AG09309 (cell line): ENCODE measurements at places on chromosomes 6 and 20.

- DNase-seq = no peak
Observed at GRCh38 chr20:6341491-6341890, 218.7 kb upstream of the FERMT1 start.

GRCh38 chr6:87541744-87542143 is 48.0 kb downstream of the RARS2 start:
- DNase-seq = no peak

GRCh38 chr6:149563928-149564325 is 2.2 kb upstream of the GINM1 start:
- no peak for DNase-seq

DNA sequence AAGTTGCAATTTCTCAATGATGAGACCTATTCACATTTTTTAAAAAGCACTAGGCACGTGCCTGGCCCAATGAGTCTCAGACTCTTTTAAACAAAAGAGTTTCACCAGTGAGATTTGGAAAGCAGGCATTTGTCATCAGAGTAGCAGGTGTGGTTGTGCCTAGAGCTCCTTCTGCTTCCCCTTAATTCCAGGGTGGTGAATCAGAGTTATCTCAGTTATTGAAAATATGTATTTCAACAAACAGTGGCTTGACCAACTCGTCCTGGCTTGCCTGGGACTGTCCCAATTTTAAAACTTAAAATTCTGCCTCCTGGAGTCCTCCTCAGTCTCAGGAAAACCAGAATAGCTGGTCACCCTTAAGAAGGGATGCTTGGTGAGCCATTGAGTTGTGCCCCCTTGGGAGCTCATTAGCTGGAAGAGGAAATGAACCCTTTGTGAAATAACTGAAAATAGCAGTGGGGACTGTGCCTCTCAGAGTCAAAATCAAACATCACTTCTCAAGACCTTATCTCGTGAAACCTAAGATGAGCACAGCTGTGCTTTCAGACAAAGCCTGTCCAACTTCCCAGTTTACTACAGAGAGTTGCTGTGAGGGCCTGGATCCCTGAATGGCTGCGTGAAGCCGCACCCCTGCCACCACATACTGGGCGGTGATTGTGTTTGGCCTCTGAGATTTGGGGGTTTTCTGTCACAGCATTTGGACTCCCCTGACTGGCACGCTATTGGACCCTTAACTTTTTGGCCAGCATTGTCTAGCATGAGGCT is 116.3 kb downstream of the ANKRD60 start:
- no peak for DNase-seq

GRCh38 chr20:24991897-24992486 is 559 bp downstream of the APMAP start:
- no peak for DNase-seq

GRCh38 chr6:72649032-72649984 is 27.4 kb downstream of the KCNQ5 start:
- DNase-seq = peak; percentile 62

DNA sequence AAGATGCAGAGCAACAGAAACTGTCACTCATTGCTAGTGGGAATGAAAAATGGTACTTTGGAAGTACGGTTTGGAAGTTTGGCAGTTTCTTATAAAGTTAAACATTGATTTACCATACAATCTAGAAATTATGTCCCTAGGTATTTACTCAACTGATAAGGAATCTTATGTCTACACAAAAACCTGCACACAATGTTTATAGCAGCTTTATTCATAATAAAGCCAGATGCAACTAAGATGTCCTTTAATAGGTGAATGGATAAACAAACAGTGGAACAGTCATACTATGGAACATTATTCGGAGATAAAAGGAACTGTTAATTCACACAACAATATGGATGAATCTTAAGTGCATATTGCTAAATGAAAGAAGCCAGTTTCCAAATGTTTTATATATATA is 96.2 kb upstream of the SIRPA start:
- no peak for DNase-seq

- no peak for DNase-seq
Observed at GRCh38 chr6:90816764-90817163, 229.9 kb upstream of the MAP3K7 start.

DNA sequence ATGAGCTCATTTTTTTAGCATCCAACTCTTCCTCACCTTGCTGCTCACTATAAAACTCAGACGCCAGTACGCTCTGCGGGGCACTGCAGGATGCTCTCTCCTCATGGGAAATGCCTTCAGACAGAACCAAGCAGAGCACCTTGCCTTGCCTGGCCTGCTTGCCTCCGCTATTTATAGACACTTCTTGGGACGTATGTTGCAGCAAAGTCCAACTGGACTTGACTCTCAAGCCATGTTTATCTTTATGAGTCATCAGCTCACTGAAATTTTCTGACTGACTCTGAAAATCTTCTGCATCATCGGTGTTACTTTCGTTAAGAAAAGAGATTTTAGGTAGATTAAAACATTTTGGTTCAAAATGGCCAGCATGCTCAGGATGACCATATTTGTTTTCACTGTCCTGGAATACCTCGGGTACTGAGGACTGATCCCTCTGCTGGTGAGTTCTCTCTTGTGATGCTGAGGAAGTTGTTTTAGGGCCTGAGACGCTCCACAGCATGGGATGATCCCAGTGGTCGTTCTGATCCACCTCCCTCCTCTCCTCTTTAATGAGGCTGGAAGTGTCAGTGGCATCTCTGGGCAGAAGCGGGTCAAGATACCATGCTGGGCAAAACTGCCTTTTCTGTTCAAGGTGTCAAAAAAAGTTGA is 204.5 kb downstream of the KIF16B start:
- DNase-seq = peak; percentile 11

GRCh38 chr6:73942592-73943186 is 246.7 kb downstream of the CD109 start:
- DNase-seq = no peak

GRCh38 chr20:37230200-37230599 is 31.4 kb downstream of the GHRH start:
- no peak for DNase-seq

DNA sequence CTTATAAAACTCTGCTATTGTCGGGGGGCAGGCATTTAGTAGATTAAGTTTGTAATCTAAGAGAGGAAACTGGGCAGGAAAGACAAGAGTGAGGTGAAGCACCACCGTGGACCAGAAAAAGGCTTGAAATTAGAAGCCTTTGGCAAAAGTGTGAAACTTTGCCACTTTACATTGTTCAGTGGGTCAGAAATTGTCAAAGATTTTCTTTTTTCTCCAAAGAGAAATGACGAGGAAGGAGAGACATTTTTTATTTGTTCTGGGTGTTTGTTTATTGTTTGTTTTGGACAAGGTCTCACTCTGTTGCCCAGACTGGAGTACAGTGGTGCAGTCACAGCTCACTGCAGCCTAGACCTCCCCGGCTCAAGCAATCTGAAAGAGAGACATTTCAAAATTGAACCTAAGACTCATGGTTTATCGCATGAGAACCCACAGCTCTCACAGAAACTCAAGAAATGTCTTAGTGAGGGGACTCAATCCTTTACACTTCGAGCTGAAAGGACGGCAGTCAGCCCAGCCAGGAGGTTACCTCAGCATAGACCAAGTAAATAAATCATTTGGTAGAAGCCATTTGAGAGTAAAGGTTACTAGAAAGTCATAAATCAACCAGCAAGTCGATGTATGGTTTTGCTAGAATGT is 262.8 kb upstream of the TAB2 start:
- no peak for DNase-seq

- no peak for DNase-seq
Observed at GRCh38 chr6:29665942-29666825, 9.3 kb downstream of the MOG start.

DNA sequence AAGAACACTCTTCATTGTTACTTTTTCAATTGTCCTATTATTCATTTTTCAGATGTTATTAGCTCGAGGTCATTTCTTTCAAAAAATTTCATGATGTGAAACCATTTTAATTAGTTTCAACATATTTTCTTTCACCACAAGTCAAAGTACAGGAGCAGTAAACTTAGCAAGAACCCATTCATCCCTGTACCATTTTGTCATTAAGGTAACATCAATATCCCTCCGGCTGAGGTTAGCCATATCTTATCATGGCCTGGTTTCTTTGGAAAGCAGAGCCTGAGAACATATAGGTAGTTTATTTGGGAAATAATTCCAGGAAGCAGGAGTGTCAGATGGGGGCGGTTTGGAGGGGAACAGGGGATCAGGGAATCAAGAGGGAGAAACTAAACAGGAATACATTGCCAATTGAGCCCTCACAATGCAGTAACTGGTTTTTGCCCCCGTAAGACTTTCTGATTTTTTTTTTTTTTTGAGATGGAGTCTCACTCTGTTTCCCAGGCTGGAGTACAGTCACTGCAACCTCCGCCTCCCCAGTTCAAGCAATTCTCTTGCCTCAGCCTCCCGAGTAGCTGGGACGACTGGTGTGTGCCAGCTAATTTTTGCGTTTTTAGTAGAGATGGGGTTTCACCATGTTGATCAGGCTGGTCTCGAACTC is 83.7 kb downstream of the MKKS start:
- DNase-seq = no peak

DNA sequence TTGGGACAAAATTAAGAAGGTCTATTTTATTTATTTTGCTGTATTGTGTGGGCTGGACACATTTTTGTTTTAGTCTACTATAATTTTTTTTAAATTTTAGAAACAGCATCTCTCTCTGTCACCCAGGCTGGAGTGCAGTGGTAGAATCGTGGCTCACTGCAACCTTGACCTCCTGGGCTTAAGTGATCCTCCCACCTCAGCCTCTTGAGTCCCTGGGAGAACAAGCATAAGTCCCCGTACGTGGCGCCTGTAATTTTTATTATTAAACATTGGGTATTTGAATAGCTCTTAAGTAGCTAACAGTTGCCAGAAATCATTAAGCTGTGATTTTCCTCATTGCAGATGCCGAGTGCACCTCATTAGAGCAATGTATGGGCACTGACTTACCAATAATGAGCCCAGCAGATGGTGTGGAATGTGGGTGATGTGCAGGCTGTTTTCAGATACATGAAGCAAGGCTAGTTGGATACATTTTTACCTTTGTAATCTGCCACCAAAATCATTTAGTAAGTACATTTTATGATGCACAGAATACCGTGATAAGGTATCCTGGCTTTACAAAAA is 10.3 kb upstream of the MAS1 start:
- no peak for DNase-seq

DNA sequence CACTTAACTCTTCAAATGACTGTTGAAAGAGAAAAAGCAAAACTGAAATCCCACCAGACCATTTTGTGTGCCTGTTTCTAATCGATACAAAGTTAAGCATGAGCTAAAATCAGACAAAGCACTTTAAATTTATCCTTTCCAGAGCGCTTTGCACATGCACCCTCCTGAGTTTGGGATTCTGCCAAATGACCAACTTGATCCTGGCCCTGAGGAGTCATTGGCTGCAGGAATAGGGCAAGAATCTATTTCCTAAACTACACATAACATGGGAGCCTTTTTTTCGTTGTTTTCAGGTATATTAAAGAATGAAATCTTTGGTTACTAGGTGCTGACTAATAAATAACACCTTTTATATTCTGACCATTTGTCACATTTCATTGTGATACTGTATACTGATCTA is 23.8 kb upstream of the MTHFD1L start:
- DNase-seq = no peak

DNA sequence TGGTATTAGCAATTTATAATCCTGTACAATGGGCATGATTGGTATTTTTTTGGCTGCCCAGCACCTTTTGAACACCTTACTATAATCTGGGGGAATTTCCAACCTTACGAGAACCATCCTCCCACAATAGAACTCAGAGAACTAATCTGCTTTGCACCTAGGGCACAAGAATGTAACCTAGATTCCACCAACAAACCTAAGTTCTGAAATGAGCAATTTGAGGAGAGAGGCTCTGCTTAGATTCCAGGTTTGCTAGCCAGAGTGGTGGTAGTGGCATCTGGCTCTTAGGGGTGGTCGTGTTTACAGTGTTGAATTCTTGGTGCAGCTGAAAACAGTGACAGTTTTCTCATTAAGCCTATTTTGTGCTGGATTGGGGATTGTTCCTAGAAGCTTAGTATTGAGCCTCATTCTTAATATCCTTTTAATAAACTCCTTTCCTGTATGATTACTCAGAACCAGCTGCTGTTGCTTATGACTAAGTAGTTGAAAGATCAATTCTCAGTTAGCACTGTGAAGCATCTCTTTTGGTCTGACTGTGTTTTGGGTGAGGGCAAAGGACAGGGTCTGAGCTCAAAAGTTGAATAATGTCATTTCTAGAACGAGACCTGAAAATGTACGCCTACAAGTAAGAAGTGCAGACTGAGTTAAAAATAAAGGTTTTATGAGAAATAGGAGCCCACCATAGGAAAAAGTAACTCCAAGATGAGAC is 385.6 kb downstream of the CDKAL1 start:
- no peak for DNase-seq

GRCh38 chr6:83517500-83517899 is 5.2 kb downstream of the PRSS35 start:
- no peak for DNase-seq

DNA sequence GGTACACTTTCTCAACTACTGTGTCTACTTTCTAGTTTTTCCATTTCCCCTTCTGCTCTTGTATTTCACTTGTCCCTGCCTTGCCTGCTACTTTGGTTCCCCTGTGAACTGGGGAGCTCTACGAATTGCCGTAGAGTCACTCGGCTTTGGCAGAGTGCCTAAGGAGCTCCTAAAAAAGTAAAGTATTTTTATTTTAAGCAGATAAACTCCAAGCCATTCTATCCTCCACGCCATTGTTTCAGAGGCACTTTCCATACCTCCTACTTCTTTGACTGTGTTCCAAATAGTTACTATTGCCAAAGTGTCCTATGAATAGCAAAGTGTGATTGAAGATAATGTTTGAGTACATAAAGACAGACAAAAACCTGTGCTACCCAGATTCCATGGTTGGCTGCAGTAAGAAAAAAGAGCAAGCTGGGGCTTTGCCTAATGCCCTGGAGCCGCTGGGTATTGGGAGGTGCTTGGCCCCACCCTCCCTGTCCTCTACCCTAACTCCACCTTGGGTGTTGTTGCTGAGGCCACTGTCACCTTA is 5.1 kb upstream of the MBOAT1 start:
- no peak for DNase-seq

DNA sequence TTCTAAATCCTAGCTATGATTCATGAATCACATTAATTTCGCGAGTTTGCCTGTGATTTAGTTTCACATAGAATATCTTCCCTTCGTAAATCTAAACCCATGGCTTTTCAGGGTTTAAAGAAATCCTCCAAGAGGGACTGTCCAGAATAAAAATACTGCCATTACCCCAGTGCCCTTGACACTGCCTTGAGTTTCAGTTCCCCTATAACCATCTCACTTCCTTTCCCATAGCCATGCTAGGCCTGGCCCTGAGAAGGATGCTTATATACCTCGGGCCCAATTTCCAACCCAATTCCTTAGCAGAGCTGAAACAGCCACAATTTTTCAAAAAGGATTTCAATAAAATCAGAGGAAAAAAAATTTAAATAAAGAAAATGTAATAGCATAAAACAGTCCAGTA is 697.3 kb downstream of the FRK start:
- no peak for DNase-seq

GRCh38 chr6:16947375-16948015 is 154.4 kb upstream of the STMND1 start:
- DNase-seq = peak; percentile 100

DNA sequence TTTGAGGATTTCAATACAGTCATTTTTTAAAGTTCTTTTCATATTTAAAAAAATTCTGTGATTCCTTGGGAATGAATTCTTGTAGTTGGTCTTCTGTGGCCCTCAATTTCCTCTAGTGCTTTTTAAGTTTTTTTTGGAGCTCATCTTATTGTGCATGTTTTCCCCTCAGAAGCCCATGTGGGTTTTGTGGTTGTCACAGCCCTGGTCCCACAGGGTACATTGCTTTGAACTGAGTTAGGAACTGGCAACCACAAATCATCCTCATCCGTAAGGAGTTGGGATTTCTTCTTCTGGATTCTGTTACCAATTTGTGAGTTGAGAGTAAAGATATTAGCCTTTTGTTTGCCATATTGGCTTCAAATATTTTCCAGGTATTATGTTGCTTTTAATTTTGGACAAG is 89.9 kb downstream of the AKAP7 start:
- no peak for DNase-seq
